ENCODE measurements at places on chromosomes 12 and 14. TPM values are rescaled to one million over a fixed set of nuclear protein-coding genes. Genes with fewer than 3 reads are reported as not detected.
A peak's percentile ranks its signal among the peaks of the same experiment; 100 is the strongest.

GRCh38 chr12:109239179-109239578, 69.9 kb downstream of the FOXN4 start:
- DNase-seq = no peak

GRCh38 chr14:68794130-68794850, 1.4 kb upstream of the ZFP36L1 start:
- peak; percentile 90 for DNase-seq

TAS2R50 gene
- 6.2 TPM for total RNA-seq

DGKA gene
- total RNA-seq = 36.5 TPM

DNA sequence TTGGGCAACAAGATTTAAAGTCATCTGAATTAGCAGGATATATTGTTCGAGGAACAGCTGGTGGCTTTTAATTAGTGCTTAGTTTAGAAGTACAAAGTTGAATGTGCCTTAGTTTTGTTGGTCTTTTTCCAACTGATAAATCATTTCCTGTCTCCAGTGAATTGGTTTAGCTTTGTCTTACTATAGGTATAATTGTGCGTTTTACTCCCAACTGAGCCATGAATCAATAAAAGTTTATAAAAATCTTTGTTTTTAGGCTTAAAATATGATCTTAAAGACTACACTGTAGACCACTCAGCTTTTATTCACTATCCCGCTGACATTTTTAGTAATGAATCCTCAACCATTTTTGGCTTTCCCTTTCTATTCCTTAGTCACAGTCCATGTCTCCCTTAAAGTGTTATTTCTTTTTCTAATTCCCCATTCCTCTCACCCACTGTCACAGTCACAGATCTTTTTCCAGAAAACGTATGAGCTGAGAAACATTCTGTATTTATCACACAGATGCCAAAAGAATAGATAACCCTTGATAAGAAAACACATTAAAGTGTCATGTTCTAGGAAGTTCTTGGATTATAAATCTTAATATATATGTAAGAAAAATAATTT, 34.0 kb upstream of the ALG10 start:
- no peak for DNase-seq

NANOG gene
- under 0.01 TPM for total RNA-seq

FAM90A1 gene
- not detected for total RNA-seq

DNA sequence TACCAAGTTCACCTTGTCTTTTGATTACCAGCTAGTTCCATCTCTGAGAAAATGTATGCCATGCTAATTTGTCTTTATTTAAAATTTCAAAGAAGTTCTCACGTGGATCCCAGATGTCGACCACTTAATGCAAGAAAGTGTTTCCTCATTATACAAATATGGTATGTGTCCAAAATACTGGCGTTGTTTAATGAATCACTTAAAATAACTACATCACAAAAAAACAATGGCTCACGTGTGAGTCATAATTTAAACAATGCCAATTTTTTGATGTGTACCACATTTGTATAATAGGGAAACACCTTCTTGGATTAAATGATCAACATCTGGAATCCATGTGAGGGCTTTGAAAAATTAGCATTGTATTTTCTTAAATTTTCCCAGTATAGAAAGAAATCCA, 40.8 kb downstream of the DBX2 start:
- no peak for DNase-seq

DNA sequence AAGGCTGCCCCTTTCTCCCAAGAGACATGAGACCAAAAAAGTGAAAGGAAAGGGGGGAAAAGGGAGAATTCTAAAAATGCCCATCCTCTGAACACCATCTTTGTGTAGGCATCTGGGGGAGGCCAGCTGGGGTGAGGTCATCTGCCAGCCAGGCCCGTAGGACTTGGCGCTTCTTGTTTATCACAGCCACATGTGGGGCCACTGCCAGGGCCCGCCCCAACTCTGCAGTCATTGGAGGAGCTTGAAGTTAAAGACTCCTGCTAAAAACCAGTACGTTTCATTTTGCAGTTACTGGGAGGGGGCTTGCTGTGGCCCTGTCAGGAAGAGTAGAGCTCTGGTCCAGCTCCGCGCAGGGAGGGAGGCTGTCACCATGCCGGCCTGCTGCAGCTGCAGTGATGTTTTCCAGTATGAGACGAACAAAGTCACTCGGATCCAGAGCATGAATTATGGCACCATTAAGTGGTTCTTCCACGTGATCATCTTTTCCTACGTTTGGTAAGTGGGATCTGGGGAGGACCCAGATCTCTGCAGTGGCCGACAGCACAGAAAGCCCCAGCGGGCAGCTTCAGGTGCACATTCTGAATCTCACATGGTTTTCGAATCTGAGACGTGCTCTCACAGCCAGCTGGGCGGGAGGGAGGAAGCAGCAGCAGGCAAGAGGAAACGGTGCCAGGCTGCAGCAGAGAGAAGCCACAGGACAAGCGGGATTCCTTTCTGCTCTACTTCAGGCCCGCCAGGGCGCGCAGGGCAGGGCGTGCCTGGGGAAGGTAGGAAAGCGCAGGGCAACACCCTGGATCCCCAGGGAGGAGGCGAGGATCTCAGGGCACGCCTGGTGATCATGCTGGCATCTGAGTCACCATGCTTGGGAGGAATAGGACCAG, at the start of gene P2RX7:
Gene P2RX7, plus strand, starts transcription at position 276 of the 881 bp plus-strand sequence. Its CDS starts 95 bp downstream, at position 371.
- DNase-seq = peak; percentile 85

DNA sequence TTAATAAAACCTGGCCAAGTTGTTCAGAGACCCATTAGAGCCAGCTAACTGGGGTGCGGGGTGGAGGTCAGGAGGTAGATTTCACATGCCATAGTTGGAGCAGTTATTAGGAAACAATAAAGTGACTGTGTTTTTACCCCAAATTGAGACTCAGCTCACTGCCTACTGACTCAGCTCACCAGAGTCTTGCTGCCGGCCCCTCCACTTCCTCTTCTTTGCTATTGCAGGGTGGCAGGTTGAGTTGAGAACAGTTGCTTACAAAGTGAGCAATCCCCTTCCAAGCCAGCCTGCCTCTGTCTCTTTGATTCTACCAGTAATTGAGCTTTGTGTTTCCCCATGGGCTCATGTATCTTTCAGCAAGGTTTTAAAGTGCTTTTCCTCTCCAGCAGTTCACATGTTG, 12.9 kb downstream of the ST8SIA1 start:
- no peak for DNase-seq

DNA sequence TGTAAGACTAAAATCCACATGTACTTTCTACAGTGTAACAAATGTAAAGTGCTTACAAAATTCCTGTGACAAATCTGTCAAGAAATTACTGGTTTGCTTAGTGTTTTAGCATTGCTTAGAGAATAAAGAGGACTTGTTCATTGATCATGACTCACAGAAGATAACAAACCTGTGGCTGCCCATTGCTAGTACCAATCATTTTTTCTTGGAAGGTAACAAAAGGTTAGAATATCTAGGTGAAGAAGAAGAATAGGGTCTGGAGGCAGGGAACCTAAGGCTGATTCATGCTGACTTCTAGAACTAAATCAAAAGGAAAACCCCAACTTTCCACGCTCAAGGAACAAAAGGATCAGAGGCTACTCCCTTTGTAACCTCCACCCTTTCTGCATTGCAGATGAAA, 232.7 kb upstream of the ABCD2 start:
- DNase-seq = peak; percentile 26

NAV3 gene
- total RNA-seq = 107 TPM

DNA sequence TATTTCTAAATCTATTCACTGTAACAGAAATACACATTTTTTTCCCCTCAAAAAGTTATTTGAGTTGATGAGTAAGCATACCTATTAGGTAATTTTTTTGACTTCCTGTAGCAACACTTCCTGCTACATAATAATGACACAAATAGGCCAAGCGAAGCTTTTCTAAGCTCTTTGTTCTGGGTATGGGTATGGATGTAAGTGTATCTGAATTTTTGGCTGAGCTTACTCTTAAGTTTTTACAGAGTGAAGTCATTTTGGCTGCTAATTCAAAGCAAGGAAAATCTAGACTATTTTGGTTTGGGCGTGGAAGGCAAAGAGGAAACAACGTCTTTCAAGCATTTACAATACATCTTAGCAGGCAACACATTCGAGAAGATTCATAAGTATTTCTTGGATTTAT, 1206.0 kb upstream of the FLRT2 start:
- no peak for DNase-seq

GRCh38 chr12:9651265-9651729, 18.2 kb upstream of the CLEC2D start:
- DNase-seq = peak; percentile 63

YAF2 gene
- total RNA-seq = 19.9 TPM

DNA sequence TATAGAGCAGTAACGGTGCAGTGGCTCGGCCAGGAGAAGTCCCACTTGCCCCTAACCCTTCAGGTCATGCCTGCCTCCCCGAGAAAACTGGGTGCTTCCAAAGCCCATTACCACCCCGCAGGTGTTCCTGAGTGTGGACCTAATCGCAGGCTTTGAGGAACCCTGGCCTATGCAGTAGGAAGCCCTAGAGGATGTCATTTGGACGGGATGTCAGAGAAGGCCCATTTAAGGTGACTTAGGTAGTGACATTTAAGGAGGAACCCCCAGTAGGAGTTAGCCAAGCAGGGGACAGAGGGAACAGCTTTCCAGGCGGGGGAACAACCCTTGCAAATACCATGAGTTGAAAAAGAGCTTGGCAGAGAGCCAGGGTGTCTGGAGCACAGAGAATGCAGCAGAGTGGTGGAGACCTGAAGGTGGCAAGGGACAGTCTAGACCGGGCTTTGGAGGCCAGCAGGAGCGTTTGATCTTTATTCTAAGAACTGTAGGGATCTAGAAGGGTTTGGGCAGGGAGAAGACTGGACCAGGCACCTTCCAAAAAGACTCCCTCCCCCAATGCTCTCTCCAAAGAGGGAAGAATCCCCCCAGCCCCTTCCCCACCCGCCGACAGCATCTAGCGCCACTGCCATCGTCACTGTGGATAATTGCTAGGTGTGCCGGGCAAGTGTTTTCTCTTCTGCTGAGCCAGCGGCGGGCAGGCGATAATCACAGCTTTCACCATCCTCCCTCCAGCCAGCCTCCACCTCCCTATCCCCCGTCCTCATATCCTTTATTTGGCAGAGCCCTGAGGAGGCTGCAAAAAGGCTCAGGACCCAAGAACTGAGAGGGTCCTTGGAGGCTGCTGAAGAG, 33.3 kb upstream of the BEGAIN start:
- peak; percentile 35 for DNase-seq

GRCh38 chr12:7638760-7639555, 26.8 kb downstream of the APOBEC1 start:
- peak; percentile 94 for DNase-seq

GRCh38 chr12:91706466-91706865, 439.2 kb downstream of the BTG1 start:
- no peak for DNase-seq

DNA sequence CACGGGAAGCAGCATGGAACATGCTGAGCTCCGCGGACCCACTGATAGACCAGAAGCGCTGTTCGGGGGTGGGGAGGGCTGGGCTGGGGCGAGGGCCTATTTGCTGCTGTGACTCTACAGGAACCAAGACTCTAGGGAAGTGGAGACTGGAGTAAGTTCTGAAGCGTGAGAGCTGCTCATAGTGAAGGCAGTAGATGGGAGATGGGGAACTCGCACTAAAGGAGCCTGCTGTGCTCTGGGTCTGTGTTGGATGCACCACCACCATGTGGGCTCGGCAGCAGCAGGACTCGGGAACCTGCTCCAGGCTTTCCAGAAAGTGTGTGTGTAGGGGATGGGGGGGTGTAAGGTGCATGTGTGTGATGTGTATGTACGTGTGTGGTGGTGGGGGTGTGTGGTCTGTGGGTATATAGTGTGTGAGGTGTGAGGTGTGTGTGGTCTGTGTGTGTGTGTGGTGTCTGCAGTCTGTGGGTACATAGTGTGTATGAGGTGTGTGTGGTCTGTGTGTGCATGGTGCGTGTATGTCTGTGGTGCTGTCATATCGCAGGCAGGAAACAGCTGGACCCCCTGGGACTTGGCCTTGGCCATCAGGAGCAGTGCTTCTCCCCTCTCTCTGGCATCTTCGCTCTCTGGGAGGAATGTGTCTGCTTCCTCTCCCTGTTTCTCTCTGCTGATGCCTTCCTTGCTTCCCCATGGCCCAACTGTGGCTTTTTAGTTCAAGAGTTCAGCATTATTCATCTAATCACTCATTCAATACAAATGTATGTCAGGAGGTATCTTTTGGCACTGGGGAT, 378.9 kb downstream of the FUT8 start:
- peak; percentile 31 for DNase-seq

DNA sequence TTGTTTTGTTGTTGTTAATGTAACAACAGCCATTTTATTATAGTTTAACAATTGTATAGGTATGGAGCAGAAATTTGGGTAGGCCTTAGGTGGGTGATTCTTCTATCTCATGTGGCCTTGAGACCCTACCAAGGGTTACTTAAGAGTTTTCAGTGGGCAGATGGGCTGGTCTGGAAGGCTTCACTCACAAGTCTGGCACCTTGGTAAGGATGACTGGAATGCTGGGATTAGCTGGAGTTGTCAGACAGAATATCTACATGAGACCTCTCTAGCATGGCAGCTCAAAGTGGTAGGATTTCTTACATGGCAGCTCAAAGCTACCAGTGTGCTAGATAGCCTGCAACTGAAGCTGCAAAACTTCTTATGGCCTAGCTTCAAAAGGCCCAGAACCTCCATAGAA, 2.2 kb upstream of the MARS1 start:
- no peak for DNase-seq

PPM1A gene
- total RNA-seq = 36.6 TPM

DNA sequence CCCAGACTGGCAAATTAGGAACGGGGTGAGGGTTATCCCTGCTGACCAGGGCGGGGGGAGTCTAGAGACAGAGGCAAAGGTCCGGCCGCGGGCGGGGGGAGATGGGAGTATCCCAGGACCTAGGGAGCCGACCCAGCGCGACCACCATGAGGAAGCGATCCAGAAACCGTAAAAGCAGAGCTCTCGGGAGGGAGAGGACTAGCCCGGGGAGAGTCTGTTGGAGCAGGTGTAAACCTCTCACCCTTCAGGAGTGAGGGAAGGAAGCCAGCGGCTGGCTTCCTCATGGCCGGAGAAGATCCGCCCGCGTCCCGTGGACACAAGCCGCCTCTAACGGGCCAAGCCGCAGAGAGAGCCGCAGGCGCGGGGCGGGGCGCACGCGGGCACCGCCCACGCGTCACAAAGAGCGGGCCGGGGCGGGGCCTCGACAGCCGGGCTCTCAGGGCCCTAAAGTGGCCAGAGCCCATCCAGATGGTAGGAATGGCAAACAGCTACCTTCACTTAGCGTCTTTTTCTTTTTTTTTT, at the start of gene ACRBP:
Gene ACRBP, minus strand, starts transcription at position 350 of the 522 bp plus-strand sequence. Its CDS starts 66 bp downstream, at position 284.
- DNase-seq = peak; percentile 91

DNA sequence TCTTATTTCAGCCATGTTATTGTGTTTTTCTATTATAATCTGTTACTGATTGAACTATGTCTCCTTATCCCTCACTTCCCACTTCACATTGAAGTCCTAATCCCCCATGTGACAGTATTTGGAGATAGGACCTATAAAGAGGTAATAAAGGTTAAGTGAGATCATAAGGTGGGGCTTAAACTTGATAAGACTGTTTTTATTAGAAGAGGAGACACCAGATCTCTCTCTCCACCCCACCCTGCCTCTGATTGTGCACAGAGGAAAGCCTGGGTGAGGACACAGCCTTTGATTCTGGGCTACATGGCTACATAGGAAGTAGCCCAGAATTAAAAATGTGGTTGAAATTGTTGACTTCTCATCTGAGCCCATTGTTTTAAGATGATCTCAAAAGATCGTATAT, 414.7 kb downstream of the SLC16A7 start:
- no peak for DNase-seq

GRCh38 chr12:58105225-58106119, 164.1 kb downstream of the ATP23 start:
- peak; percentile 62 for DNase-seq

GRCh38 chr12:125135906-125136305, 70.7 kb downstream of the AACS start:
- no peak for DNase-seq

GRCh38 chr12:45431126-45431525, 215.2 kb downstream of the ANO6 start:
- DNase-seq = no peak

KLRC3 gene
- total RNA-seq = 0.72 TPM

GRCh38 chr14:22597771-22598098, 365 bp upstream of the ABHD4 start:
- no peak for DNase-seq

Data from osteoblast (primary cell).